ENCODE measurements at places on chromosomes 7 and 10.

DNA sequence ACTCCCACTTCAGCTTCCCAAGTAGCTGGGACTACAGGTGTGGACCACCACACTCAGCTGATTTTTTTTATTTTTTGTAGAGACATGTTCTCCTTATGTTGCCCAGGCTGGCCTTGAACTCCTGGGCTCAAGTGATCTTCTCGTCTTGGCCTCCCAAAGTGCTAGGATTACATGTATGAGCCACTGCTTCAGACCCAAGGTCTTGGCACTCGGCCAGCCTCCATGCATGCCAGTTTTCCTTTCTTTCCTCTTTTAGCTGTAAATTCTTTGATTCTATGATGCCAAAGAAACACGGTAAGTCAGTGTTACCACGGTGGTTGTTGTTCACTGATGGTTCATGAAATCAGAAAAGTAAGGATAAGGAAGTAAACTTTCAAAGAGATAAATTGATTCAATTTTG lies 3.0 kb upstream of the MGAM start:
- no peak for DNase-seq

DNA sequence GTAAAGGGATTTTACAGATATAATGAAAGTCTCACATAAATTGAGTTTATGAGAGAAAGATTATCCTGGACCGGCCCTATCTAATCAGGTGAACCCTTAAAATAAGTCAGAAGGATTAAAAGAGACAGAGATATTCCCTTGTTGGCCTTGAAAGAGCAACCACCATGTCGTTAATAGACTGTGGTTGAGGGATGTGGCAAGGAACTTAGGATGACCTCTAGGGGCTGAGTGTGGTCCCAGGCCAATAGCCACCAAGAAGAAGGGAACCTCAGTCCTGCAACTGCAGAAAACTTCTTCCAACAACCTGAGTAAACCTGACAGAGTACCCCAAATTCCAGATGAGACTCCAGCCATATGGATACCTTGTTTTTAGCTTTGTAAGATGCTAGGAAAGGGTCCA lies 121.5 kb downstream of the POLR1F start:
- no peak for DNase-seq

- DNase-seq: no peak
Observed at GRCh38 chr7:91847876-91848588, 32.5 kb downstream of the MTERF1 start.

DNA sequence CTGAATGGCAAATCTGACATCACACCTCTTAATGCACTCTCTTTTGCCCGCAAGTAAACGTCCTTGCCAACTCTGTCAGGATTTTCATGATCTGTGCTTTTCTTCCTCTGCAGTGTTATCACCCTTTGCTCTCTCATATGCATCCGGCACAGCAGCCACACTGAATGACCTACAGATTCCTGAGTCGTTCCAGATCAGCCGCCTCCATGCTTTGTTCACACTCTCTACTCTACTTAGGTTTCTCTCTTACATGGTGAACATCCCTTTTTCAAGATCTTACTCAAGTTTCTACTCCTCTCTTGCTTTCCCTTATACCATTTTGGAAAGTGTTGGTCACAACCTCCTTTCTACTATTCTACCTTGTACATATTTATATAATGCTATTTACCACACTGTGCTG lies 127.7 kb upstream of the AOAH start:
- no peak for DNase-seq

GRCh38 chr7:85593355-85593754 lies 406.5 kb upstream of the SEMA3D start:
- peak; percentile 16 for DNase-seq

- no peak for DNase-seq
Observed at GRCh38 chr7:116717137-116717536, 45.1 kb downstream of the MET start.

DNA sequence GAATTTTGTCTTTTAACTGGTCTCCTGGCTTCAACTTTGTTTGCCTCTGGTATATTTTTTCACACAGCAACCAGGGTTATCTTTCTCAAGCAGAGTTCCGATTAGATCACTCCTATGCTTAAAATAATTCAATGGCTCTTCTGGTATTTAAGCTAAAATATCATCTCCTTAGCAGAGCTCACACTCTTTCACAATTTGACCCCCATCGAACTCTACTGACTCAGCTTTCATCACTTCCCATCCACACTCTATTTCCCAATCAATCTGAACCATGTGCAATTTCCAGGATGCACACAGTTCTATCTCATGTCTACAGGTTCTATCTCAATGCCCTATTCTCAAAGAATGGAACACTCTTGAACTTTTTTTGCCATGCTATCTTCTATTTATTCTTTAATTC lies 809.5 kb downstream of the GRID1 start:
- no peak for DNase-seq

GRCh38 chr7:158343936-158344455 lies 243.6 kb downstream of the PTPRN2 start:
- no peak for DNase-seq

- DNase-seq: no peak
Observed at GRCh38 chr10:97182288-97182990, 3.3 kb downstream of the SLIT1 start.

- no peak for DNase-seq
Observed at GRCh38 chr10:30197186-30197585, 137.8 kb upstream of the JCAD start.

DNA sequence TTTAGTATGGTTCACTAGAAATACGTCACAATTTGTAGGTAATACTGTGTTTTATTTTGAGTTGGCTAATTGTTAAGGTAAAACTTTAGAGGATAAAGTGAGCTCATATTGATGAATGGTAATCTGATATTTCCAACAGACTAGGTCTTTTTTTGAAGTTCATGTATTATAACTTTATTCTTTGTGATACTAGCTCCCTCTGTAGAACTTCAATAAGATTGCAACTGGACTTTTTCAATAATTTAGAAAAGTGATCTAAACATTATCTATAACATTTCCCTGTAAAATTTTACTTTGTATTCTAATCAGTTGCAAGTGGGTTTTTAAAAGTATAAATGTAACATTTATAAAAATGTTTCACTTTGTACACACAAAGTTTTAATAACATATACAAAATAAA lies 83.5 kb downstream of the ADK start:
- no peak for DNase-seq

DNA sequence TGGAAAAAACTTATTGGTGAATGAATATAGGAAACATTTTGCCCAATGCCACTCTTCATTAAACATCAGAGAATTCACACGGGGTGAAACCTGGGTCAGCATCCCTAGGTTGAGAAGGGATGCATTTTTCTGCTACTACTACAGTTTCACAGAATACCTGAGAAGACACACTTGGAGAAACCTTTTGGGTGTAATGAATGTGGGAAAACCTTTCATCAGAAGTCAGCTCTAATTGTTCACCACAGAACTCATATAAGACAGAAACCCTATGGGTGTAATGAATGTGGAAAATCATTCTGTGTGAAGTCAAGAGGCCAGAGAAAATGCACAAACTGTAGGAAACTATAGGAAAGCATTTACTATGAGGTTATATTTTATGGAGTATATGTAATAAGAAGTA lies 24.9 kb downstream of the ZNF37A start:
- DNase-seq: no peak

Measured in NCI-H510A treated with DMSO at 0.1 percent for 48 hours (cell line).